ENCODE measurements at places on chromosomes 7 and 10.

DNA sequence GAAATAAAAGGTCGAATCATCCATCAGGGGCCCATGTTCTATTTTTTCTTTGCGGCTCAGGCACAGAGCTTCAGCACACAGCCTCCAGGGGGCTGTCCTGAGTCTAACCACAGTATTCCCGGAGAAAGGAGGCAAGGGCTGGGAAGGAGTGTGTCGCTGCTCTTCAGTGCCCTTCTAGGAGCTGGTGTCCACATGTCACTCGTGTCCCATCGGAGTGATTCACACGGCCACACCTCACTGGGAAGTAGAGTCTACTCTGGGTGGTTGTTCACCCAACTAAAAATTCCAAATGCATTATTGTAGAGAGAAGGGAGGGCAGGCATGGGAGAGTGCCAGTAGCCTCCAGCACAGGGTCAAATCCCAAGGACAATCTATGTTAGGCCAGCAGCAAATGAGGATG, 114.8 kb upstream of the LANCL2 start:
- DNase-seq: no peak

DNA sequence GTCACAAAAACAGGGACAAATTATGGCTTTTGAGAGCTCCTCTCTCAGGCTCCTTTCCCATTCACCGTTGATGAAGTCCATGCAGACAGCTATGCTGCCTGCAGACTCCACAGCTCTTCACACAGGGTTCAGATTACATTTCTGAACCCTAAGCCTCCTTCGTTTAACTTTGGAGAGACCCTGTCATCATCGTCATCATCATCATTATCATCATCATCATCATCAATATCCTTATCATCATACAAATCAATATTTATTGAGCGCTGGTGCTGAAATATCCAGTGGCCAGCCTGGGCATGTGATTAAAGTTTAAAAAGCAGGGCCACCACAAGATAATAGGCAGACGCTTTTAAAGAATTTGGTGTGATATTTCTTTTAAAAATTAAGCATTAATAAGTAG, 66.6 kb downstream of the FRMPD2 start:
- DNase-seq: no peak

- DNase-seq: no peak
Measured at GRCh38 chr10:21515361-21516241, 9.9 kb downstream of the SKIDA1 start.

DNA sequence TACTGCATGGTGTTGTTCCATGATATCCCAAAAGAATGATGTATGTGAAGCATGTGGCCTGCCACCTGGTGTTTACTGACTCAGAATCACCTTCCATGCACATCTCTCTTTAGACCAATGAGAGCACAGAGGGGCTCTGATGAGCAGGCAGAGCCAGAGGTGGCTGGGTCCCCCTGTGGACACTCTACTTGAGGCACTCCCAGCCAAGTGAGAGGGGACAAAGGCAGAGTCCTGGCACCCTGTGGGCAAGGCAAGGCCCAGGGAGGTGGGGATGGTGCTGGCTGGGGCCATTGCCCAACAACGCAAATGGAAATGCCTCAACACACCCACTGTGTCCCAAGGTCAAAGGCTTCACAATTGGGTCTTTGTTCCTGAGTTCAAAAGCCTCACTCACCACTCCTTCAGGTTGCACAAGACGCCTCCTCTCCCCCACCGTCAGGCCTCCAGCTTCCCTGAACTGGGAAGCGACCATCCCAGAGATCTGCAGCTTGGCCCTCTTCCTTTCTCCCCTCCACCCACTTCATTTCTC, 164.6 kb downstream of the NEURL1 start:
- no peak for DNase-seq

DNA sequence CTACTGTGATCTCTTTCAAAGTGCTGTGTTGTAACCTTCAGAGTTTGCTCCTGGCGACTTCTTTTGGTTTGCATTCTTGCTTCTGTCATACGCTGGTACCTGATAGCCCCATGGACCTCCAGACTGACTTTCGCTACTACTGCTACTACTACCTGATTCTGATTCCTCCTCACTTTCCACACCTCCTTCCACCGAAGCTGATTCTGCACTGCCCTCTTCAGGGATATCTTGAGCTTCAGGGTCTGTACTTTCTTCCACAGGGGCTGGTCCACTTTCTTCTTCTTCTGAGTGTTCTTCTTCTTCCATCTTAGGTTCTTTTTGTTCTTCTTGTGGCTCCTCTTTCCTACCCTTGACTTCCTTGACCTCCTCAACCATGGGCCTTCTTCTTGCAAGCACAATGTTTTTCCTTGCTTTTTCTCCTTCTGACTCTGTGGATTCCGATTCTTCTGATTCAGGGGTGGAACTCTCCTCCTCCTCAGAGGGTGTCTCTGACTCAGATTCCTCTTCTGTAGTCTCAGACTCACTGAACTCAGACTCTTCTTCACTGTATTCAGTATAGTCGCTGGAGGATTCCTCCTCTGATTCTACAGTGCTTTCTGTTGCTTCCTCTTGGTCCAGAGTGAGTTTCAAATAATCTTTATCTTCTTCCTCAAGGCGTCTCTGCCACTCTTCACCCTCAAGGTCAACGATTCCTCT, 992.2 kb downstream of the PCDH15 start:
- no peak for DNase-seq

DNA sequence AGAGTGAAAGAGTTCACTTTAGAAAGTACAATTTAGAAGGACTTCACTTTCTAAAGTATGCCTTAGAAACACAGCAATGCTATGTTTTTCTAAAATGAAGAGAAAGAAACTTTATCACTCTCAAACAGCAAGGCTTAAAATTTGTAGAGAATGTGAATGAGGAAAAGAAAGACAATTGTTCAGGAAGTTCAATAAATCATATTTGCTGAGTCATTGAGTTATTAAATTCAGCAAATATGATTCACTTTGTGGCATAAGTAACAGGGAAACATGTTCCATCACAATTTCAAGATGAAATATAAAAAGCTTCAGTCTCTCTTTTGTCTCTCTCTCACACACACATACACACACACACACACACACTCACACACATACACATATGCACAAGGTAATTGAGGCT, 187.9 kb downstream of the PCDH15 start:
- DNase-seq: no peak

DNA sequence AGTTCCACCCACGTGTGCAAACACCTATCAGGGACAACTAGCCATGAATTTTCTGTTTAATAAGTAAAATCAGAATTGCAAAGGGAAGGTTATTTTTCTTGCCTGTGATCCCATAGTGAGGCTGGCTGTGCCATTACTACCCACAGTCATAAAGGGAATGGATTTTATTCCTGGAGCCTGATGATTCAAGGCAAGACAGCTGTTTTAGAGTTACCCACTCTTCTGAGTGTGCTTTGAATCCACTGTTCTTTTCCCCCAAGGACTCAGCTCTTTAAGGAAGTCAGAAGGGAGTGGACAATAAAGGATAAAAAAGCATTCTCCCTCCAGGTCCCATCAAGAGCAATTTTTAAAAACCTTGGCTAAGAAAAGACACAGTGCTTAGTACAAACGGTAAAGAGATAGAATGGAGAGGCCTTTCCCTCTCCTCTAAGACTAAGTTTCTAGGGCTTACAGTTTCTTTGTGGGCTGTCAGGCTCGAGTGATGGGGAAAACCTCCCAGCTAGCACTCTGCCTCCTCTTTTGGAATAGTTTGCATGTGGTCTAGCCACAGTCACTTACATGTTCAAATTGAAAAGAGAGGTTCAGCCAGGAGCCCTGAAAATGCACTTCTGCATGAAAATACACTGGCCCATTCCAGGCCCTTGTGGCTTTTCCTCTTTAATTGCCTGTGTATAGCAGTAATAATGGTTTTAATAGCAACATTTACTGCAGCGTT, 5.1 kb upstream of the LRRC4 start:
- DNase-seq: no peak

GRCh38 chr10:88983206-88983605, 7.4 kb upstream of the FAS start:
- DNase-seq: peak; percentile 37

DNA sequence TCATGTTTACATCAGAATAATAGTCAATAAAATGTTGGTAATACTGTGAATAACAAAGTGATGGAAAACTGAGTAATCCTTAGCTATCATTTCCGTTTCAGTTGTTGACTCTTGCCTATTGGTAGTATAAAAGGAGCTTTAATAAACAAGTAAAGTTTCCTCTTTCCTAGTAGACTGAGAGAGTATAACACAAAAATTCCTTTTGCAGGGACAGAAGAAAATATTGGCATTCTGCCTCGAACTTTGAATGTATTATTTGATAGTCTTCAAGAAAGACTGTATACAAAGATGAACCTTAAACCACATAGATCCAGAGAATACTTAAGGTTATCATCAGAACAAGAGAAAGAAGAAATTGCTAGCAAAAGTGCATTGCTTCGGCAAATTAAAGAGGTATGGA, 9.4 kb downstream of the KIF20B start:
- no peak for DNase-seq

- DNase-seq: no peak
Measured at GRCh38 chr7:5708271-5708670, 73.2 kb downstream of the RNF216 start.

DNA sequence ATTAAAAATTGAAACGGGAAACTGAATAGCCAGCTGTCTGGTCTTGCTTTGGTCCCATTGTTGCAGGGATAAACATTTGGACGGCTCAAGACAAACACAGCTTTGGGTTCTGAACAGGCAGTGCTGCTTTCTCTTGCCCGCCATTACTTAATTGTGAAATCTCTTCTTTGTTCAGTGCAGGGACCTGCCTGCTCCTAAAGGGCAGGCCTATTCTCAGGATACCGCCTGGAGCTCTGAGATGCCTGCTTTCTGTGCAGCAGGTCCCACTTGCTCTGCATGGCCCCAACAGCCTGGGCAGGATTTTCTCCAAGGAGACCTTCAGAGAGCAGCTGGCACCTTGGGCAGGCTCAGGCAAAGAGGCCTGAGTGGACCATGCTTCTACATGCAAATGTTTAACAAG, 237.6 kb downstream of the KCNMA1 start:
- no peak for DNase-seq

- DNase-seq: no peak
Measured at GRCh38 chr10:80371467-80371866, 14.9 kb downstream of the DYDC2 start.

DNA sequence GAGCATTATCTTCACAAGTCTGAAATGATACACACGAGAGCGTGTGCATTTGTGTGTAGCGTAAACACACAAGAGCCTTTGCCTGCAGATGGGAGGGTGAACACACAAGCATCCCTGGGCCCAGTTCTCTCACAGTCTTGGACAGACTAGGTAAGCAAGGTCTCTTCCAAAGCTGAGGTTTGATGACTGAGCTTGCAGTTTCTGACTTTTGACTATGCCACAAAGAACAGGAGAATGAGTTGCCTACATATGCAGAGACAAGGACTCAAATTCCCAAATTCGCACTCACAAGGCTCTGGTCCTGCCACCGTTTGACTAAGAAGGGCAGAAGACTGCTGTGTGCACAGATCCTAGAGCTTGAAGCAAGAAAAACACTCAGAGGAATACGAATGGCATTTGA, 55.8 kb downstream of the FAM53B start:
- DNase-seq: no peak

DNA sequence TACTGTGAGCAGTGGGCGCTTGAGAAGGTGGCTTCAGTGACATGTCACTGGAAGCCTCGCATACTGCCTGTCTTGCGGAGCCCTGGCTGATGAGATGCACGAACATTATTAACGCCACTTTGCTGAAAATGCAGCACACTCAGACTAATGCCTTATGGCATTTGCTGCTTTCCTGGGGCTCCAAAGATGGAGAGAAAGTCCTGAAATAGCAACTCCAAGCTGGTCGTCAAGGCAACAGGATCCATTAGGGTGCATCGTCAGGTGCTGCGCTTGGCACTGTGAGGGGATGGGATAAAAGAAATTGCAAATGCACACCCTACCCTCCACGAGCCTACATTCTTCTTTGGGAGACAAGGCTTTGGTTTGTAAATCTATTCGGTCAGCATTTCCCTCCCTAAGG, 592.5 kb downstream of the TYW1 start:
- DNase-seq: no peak

DNA sequence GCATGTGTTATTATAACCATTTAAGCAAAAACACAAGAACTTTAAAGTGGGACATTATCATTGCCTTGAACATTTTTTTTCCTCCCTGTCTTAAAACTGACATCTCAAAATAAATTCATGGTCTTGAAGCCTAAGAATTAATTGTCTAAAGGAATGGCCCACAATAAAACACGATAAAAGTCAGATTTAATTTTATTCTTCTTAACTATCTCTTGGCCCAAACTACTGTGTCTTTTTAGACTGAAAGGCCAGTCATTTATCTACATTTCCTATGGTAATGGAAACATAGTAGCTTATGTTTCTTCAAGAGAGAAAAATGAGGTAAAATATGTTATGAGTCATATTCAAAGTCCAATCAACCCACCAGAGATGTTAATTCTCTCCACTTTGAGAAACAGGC, 24.4 kb upstream of the ETV1 start:
- DNase-seq: no peak

GRCh38 chr10:15053061-15053460, 9.3 kb downstream of the OLAH start:
- DNase-seq: no peak

DNA sequence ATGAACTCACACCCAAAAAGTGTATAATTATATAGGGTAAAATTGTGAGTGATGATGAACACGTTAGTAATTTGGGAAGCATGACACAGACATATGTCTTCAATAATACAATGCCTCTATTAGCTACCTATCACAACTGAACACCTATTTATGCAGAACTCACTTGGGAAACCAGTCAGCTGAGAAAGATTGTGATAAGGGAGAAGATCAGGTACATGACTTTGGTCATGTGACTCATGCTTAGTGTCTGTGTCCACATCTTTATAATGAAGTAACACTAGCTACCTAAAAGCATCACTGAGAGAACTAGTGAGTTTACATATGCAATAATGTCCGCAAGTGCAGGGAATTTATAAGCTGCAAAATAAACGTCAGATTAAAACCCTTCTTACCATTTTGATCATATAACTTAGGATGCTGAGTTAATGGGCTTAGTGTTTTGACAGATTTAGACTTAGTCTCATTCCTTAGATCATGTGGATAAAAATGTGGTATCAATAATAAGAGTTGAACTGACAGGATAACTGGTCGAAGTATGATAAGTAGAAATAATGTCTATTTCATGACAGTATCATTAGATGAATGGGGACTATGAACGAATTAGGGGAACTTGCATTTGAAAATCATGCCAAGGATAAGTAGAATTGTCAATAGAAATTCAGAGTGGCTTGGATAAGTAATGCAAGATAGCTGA, 11.6 kb downstream of the VWDE start:
- DNase-seq: no peak

GRCh38 chr10:18279173-18279572, 138.9 kb downstream of the CACNB2 start:
- no peak for DNase-seq

Measured in CD4-positive, alpha-beta T cell treated with Interleukin-10 for 1 hour (primary cell).